Naive B cell (primary cell): ENCODE measurements at places on chromosomes 12 and 14. TPM values are rescaled to one million over a fixed set of nuclear protein-coding genes. Genes with fewer than 3 reads are reported as not detected.

DNA sequence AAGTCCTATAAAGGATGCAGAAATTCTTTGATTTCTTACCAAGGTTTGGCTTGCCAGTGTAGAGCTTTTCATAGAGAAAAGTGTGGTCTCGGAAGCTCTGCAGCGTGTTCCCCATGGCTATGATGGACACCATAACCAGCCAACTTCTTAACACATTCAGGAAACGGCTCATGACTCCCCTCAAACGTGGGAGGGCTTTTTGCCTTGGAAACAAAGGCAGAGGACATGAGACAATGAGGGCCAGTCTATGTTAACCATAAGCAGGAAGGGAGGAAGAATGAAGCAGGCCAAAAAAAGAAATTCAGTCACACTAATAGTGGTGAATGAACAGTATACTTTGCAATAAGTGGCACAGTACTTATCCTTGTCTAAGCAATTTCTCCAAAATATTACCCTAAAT is 3.3 kb downstream of the ERG28 start:
- no peak for DNase-seq

DNA sequence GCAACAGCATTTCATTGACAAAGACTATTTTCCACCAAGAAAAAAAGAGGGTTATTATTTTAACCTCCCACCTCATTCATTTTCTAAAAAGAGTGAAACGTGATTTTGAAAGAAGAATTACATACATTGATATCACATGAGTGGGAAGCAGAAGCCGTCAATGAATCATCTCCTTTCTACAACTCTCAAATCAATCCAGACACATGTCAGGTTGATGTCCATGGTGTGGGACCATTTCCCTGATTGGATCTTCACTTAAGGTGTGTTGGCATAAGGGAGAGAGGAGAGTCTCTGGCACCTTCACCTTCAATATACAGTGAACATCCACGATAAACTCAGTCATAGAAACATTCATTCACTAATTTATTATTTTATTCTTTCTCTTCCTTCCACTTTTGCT is 1095.1 kb downstream of the BCL11B start:
- no peak for DNase-seq

DNA sequence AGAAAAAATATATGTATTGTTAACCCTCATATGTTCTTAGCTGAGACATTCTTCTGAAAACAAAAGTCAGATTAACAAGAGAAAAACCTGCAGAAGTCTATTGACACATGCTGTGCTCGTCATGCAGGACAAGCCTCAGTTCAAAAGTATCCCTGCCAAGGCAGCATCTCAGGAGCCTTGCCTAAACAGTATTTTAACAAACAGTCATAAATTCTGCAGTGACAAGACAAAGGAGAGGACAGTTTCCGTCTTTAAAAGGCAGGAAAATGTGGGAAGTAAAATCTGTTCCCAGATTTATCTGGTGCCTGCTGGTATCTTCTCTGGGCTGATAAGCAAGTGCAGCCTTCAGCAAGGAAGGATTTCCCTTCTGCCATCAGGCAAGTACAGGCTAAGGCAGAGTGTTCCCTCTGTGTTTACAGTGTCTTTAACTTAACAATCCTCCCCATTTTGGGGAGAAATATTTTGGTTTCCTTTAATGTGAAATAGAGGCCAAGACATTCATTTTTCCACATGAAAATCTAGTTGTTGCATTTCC is 480.2 kb upstream of the CCDC196 start:
- no peak for DNase-seq

GRCh38 chr12:75636607-75637006 is 125.2 kb upstream of the KRR1 start:
- DNase-seq: no peak

WASHC4 gene
- polyA plus RNA-seq: 131 TPM

DNA sequence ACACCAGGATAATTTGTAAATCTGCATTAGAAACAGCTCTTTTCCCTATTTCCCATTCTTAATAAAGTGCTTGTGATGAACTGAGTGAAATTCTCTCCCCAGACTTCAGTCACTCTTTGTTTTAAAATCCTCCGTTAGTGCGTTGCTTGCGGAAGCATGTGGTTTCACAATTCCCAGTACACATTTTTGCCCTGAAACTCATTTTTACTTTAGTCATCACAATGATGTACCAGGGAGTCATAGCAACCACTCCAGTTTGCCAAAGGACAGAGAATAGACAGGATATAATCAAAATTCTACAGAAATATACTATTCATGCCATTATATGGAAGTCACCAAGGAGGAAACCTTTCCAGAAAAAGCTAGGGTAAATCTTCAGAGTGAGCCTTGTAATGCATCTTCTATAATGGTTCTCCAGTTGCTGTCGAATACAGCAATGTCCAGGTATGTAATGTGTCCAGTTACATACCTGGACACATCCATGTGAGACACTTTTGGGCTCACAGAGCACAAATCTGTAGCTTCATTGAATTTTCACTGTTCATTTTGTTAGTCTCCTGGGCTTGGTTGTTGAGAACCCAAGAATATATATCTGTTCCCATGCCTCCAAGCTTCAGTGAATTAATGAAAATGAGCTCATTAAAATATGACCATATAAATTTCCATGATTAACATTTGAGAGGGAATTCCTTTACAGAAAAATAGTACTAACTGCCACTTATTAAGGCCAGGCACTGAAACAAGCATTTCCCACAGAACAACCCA is 57.8 kb downstream of the GPR135 start:
- no peak for DNase-seq

GRCh38 chr14:99001241-99001640 is 270.8 kb downstream of the BCL11B start:
- no peak for DNase-seq

DNA sequence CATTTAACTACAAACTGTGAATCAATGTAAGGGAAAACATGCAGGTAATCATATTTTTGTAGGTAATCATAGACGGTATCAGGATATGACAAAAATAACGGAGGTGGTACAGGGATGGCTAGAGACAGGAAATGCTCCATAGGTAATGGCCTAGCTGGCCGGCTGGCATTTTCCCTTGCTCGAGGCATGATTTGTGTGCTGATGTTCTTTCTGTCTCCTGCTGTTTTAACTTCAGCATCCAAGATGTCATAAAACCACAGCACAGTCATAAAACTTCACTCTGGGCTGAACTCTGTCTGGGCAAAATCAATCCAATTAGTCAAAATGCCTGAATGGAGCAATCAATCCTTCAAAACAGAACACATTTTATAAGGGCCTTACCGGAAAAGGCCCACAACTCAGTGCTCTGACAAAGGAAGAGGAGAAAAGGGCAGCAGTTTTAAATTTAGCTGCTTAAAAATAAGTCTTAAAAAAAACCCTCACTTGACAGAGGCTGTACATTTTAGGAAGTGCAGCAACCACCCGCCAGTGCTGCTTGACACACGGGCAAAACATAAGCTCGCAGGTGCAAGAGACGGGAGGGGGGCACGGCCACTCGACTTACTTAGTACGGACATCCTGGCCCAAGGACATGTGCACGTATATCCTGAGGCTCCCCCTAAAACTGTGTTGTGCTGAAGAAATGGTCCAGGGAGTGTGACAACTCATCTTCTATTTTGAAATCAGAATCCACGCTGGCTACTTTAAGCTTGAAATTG is 40.5 kb upstream of the GPR68 start:
- peak; percentile 15 for DNase-seq

- DNase-seq: no peak
These were observed 969.6 kb upstream of the TMEM132C start for GRCh38 chr12:127297327-127297726.

GRCh38 chr12:97877404-97877803 is 414.8 kb downstream of the RMST start:
- DNase-seq: no peak

DNA sequence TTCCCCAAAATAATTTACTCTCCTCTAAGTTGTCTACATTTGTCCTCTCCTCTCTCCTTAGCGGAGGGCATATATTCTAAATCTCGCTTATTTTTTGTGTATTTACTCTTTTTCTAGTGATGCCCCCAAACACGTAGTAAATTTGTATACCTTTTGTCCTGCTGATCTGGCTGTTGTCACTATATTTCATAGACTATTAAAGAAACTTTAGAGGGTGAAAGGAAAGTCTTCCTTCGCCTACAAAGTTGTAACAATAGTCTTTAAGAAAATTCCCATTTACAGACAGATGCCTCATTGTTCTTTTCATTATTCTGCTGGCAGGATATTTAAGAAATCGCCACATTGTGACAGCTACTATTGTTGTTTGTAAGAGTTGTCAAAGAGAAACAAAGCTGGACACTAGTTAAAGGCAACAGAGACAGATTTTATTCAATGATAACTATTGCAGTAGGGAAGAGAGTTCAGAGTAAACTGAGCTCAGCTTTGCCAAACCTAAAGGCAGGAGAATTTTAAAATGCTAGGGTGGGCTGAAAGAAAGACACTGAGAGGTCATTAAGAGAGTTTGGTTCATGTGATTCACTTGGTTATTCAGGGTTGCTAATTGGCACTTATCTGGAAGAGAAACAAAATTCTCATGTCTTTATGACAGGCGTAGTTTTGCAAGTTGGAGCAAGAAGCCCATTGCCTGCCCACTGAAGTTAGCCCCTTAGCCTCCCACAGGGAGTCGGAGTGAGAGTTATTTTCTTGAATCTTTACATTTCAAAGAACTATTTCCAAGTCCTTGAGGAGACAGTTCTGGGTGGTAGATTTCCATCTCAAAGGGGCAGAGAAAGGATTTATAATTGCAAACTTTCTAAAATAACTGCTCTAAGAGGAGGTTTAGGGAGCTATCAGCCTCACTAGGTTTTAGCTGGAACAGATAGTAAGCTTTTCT is 1272.5 kb upstream of the SEL1L start:
- no peak for DNase-seq

GRCh38 chr12:91364471-91365184 is 182.0 kb upstream of the DCN start:
- no peak for DNase-seq

- DNase-seq: no peak
These were observed 40.1 kb downstream of the VDR start for GRCh38 chr12:47864646-47865235.

DIP2B gene
- 13.4 TPM for polyA plus RNA-seq

- no peak for DNase-seq
These were observed 1023.2 kb downstream of the TMTC2 start for GRCh38 chr12:83709899-83710298.

DNA sequence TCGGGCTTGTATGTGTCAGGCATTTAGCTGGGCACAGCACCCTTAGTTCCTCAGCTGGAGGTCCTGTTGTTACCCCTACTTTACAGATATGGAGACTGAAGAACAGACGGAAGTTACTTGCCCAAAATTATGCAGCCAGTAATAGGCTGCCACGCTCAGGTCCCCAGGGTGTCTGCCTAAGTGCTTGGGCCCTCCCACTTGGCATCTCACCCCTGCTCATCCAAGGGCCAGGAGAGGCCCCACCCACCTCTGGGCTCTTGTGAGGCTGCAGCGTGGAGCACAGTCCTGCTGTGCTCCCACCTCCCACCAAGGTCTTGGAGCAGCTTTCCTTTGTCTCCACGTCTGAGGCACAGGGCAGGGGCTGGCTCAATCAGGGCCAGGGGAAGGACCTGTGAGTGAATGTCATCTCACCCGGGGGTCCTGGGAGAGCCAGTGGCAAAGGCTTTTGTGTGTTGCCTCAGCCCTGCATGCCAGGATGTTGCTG is 64.6 kb downstream of the BEGAIN start:
- no peak for DNase-seq

- DNase-seq: no peak
These were observed 117.3 kb downstream of the GPR135 start for GRCh38 chr14:59347915-59348314.

GRCh38 chr14:92986254-92987147 is 63.6 kb downstream of the CHGA start:
- no peak for DNase-seq

GRCh38 chr14:53473480-53473879 is 320.4 kb upstream of the DDHD1 start:
- DNase-seq: no peak

DNA sequence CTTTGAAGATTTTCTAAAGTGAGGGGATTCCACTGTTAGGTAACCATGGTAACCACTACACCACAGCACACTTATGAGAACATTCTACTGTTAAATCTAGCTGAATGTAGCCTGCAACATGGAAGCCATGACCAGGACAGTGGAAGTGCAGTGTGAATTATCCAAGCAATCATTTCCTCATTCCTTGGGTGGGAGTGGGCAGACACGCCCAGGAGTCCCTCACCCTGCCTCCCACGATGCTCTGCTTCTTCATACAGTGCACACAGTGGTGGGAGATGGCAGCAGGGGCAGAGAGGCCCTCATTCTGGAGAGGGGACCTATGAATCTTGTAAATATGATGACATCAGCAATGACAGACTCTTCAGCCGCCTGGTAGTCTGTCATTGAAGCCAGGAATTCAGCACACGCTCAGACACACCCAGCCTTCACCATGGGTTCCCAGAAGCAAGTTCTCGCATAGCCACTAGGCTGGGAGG is 70.1 kb upstream of the HOXC13 start:
- no peak for DNase-seq

DNA sequence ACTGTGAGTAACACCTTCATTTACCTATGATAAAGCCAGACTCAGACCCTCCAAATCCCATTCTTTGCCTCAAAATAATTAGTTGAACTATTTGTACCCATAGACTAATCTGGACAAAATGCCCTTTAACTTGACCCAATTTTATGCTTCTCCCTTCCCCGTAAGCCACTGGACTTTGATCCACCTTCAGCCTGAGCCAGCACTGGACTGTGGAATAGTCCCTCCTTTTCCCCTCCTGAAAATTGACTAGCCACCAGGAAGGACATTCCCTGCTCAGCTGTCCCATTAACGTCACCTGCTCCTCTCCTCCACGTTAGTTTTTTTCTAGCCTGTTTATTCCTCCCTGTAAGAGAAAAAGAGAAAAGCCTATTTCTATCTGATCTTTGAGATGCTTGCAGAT is 10.3 kb downstream of the MED21 start:
- DNase-seq: no peak

GRCh38 chr12:129604506-129604905 is 299.3 kb downstream of the TMEM132D start:
- DNase-seq: no peak

GRCh38 chr14:100147181-100147631 is 12.2 kb downstream of the DEGS2 start:
- no peak for DNase-seq

GRCh38 chr12:65494537-65494936 is 216.1 kb downstream of the MSRB3 start:
- DNase-seq: no peak

PTPRR gene
- polyA plus RNA-seq: not detected

GRCh38 chr14:38199739-38200138 is 8.0 kb upstream of the SSTR1 start:
- no peak for DNase-seq

ZDHHC22 gene
- not detected for polyA plus RNA-seq
